ENCODE measurements at places on chromosomes 3 and 15. TPM values are rescaled to one million over a fixed set of nuclear protein-coding genes. Genes with fewer than 3 reads are reported as not detected.

- no peak overlapping the region for H3K27ac ChIP-seq
- no peak overlapping the region for H3K4me3 ChIP-seq
- no peaks in the 10 kb centered on the region for H3K36me3 ChIP-seq
Observed at GRCh38 chr3:57173687-57174086, 8.5 kb upstream of the IL17RD start.

- no peaks in the 10 kb centered on the region for H3K4me1 ChIP-seq
- H3K27me3 ChIP-seq = no peaks in the 10 kb centered on the region
- H3K36me3 ChIP-seq = no peaks in the 10 kb centered on the region
- no peak overlapping the region for H3K27ac ChIP-seq
- no peak for DNase-seq
- H3K4me3 ChIP-seq = no peak overlapping the region
Observed at GRCh38 chr3:151035072-151035471, 50.4 kb upstream of the MED12L start.

DNA sequence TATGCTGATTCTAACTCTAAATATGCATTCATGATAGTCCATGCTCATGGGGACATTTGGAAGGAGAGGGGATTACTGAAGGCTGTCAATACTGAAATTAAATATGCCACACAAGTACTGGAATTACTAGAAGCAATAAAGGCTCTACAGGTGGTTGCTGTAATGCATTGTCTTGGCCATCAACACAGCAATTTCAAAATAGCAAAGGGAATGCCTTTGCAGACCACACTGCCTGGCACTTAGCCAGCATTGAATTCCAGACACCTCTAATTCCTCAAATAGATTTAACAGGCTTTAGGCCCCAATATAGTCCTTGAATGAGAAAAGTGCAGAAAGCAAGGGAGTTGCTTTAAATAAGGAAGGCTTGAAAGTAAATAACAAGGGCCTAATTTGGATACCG, 115.8 kb upstream of the PLCL2 start:
- no peak overlapping the region for H3K27ac ChIP-seq
- H3K36me3 ChIP-seq = no peaks in the 10 kb centered on the region
- no peak for DNase-seq
- no peak overlapping the region for H3K4me3 ChIP-seq

- H3K36me3 ChIP-seq = peaks cover 6% of the 10 kb centered on the region
- peaks cover 80% of the 10 kb centered on the region for H3K4me1 ChIP-seq
- no peak overlapping the region for H3K27ac ChIP-seq
- no peak overlapping the region for H3K4me3 ChIP-seq
- H3K27me3 ChIP-seq = no peaks in the 10 kb centered on the region
Observed at GRCh38 chr3:50630877-50631276, 13.9 kb downstream of the MAPKAPK3 start.

- peaks cover 37% of the 10 kb centered on the region for H3K36me3 ChIP-seq
- DNase-seq = no peak
- H3K27ac ChIP-seq = no peak overlapping the region
- H3K27me3 ChIP-seq = no peaks in the 10 kb centered on the region
- peaks cover 6% of the 10 kb centered on the region for H3K4me1 ChIP-seq
Observed at GRCh38 chr3:122689587-122689986, 8.9 kb downstream of the PARP14 start.

Gene TERC
- polyA plus RNA-seq = 0.72 TPM
